ENCODE measurements at places on chromosomes 5 and 9.

DNA sequence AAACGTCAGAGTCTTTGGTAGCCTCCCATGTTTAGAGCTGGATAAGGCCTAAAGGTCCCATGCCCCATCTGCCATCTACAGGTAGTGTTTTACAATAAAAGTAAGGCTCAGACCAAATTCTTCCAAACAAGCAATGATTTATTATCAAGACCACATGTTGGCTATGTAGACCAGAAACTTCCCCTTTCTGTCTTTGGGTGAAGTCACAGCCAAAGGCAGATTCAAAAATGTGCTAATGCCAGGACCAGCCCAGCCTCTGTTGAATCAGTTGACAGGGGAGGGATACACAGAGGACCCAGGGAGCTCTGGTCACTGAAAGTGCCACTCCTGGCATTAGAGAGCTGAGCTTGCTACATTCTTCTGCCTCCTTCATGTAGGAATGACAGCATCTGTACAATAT, 360.8 kb downstream of the NTRK2 start:
- no peak for DNase-seq

- no peak for DNase-seq
These were observed 172.9 kb upstream of the IL12B start for GRCh38 chr5:159503236-159503635.

- DNase-seq = no peak
These were observed 315.6 kb downstream of the CETN3 start for GRCh38 chr5:90093751-90094485.

DNA sequence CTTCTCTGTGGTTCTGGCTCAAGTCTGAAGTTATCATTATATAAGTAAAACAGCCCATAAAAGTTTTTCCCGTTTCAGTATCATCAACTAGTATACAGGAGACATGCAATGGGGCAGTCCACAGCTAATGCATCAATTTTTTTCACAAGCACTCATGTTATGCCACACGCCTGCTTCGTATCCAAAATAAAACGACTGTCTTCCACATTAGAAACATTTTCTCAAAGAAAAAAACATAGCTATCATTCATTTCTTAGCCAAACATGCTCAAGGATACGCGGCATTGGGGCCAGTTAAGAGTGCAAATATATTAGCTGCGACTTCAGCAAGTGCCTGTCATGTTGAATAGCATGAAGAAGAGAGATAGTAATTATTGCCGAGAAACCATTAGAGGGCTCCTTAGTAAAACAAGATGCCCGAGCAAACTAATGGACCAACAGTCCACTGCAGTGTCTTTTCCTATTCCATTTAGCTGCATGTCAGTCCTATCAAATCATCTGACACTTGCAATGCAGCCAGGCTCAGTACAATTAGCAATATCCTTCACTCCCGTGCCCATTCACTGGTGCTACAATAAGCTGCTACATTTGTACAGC, 68.5 kb downstream of the BNC2 start:
- DNase-seq = no peak

GRCh38 chr9:101479338-101480030, 43.9 kb upstream of the ALDOB start:
- DNase-seq = no peak

GRCh38 chr5:151051066-151051930, 29.5 kb downstream of the TNIP1 start:
- peak; percentile 50 for DNase-seq

GRCh38 chr5:1554410-1554967, 30.7 kb upstream of the LPCAT1 start:
- no peak for DNase-seq

DNA sequence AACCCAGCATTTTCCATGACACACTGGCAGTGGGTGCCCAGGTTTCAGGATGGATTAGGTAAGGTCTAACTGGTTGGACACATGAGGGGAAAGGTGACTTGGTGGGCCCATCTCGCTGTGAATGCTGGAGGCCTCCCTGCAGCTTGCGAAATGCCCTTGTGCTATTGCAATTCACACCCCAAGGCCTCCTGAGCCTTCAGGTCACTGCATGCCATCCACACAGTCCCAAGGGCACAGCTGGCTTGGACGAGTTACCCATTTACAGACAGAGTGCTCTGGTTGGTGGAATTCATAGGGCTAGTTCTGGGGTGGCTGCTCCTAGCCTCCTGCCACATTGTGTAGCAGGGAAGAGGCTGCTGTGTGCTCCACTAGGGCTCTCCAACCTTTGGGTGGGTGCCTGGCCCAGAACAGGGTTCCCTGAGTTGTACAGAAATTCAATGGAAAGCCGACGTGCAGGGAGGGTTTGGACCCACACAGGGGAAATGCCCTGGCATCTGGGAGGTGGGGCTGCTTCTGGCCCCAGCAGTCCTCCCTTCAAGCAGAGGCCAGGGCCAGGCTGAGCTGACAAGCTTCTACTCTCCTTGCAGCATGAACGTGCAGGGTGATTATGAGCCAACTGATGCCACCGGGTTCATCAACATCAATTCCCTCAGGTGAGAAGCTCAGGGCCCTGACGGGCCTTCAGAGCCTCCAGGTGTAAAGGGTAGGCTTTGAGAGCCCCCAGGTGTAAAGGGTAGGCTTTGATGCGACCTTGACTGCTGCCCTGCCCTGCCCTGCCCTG, 54.3 kb downstream of the ASS1 start:
- no peak for DNase-seq

DNA sequence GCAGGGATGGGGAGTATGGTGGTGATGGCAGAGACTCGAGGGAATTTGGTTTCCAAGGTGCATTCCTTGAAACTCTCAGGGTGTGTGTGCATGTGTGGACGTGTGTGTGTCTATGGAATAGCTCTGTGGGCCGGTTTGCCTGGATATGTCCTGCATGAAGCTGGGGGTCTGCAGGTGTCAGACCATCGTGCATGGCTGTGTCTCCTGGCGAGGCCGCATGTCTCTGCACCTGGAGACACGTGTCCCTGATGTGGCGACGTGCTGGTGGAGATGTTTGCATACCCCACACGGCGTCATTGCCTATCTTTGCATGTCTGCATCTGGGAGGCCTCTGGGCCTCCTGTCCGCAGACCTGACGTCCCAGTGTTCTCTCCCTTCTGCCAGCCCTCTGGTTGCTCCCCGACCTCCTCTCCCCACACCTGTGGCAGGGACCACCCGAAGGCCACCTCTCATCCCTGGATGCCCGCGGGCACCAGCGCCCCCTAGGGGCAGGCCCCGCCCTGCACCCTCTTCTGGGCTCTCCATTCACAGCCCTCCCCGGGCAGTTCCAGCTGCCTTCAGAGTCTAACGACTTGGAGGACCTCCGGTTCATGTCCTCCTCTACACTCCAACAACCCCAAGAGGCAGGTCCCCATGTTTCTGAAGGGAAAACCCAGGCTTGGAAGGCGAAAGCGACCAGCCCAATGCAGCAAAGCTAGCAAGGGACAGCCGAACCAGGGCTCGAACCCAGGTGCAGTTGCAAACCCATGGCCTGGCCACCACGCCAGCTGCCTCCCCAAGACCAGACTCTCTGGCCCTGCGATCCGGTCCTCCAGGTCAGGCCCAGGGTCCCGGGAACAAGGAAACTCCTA, 88.6 kb downstream of the LMX1B start:
- no peak for DNase-seq

GRCh38 chr9:116632990-116633838, 53.9 kb upstream of the TRIM32 start:
- no peak for DNase-seq

- DNase-seq = no peak
These were observed 506.2 kb downstream of the GABRG2 start for GRCh38 chr5:162573758-162574157.
